Stimulated activated CD8-positive, alpha-beta memory T cell treated with anti-CD3 and anti-CD28 coated beads, Interleukin-4, amount 100 ng/mL, for 1 hour (primary cell): ENCODE measurements at places on chromosomes 1 and 21.

DNA sequence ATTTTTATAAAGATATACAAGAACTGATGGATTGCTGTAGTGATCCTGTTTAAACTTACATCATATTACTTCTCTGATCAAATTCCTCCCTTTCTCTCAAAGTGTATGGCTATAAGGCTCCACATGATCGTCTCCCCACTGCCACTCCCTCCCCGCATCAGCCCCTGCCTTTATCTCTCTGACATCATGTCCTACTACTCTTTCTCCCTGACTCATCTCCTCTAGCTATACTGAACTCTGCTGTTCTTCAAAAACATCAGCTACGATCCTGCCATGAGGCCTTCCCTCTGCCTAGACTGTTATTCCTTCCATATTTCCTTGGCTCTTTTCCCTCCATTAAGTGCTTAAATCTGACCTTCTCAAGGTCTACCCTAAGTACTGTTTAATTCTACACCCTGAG is 22.8 kb downstream of the HFM1 start:
- no peak for DNase-seq

DNA sequence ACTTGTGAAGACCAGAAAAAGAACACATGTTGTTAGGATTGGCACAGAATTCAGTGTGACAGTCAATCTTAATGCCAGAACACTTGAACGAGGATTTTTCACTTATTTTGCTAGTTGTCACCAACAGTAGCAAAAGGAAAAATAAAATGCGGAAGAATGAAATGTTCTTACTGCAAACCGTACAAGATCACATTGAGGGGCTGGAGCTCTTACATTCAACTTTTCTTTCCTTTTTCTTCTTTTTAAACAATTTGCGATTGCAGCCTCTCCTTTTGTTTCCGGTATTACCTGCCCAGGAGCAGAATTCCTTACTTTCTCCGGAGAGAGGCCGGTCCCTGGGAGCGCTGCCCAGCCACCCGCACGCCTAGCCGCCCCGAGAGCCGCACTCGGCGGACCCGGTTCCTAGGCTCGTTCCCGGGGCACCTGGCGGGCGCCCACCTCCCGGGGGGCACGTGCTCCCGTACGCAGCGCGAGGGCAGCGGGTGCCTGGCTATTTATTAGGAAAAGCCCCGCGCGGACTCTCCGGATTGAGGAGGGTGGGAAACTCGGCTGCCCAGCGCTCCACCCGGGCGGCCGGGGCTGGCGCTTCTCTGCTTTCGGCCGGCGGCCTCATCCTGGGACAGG is 1.2 kb upstream of the CAMTA1 start:
- no peak for DNase-seq

DNA sequence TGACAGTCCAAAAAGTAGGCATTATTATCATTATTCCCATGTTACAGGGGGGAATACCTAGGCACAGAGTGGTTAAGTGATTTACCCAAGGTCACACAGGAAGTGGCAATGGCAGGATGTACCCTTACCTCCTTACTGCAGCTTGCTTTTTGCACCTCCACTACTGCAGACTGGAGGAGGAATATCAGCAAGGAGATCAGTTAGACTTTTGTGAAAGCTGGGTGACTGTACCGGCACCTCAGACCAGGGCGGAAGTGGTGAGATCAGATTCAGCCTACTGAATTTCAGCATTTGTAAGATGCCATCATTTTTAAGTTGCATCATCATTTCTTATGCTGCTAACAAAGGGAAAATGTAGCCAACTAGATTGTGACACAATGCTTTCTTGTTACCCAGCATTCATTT is 4.5 kb downstream of the ADARB1 start:
- no peak for DNase-seq

GRCh38 chr1:112651205-112651604 is 23.3 kb upstream of the MOV10 start:
- no peak for DNase-seq

DNA sequence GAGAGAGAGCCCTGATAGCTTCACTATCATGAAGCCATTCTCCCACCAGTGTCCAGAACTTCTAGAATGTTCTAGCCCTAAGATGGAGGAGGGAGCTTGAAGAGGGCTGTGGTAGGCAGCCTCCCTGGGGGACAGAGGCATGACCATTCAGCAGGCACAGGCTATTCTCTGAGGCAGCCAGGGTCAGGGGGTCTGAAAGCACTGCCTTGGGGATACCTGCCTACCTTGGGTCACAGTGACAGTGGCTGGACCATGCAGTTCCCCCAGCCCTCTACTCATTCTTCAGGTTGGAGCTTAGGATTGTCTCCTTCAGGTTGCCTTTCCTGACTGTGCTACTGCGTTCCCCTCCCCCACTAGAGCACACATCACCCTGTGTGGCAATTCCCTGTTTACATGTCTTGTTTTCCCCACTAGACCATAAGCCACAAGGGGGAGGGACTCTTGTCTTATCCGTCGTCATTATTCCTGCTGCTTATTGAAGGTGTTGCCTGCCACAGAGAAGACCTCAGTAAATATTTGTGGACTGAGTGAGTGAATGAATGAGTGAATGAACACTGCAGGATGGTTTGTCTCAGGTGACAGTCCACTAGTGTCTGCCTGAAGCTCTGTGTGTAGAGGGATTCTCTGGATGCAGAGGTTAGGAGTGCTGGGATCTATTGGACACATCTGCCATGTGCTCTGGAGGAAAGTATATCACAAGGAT is 5.2 kb downstream of the ZDHHC18 start:
- no peak for DNase-seq
